Upper lobe of right lung (tissue), 1 donor: ENCODE measurements at places on chromosomes 7 and 10. TPM values are rescaled to one million over a fixed set of nuclear protein-coding genes. Genes with fewer than 3 reads are reported as not detected.

- DNase-seq = no peak
Observed at GRCh38 chr10:71582506-71583475, 136.8 kb downstream of the C10orf105 start.

The AKR1B15 gene
- total RNA-seq = not detected

- peak; percentile 94 for DNase-seq
Observed at GRCh38 chr10:132448248-132448731, 51.3 kb downstream of the PWWP2B start.

DNA sequence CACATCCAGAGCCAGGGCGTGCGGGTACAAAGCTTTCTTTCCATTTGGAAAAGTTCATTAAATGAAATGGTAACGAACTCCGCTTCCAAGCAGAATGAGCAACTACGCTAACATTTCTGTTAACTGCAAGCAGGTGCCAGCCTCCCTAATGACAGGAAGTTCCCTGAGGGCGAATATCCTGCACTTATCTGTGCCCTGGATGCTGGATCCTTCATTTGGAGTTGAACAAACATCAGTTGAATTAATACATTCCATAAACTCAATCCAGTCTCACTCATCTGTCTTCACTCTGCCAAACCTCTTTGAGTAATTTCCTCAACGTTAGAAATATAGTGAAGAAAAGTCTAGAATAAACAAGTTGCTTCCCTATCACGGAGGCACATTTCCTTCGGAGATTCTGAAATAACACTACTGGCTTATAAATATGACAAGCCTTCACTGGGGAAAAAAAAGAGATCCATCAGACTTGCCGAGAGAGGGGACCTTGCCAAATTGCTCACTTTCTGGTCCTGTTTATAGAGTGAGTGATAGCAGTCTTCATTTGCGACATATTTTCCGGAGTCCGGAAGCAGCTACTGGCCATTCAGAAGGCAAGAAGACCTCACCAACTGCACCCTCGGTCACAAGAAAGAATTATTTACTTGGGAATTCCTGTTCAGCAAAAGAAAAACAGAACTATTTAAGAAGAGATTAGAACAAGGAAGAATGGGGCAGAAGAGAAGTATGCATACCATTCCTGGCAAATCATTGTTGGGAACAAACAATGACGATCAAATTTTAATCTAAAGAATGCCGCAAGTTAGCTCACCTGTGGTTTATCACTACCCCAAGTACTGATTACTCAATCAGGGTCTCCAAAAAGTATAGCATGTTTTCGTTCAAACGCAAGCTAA lies 196.4 kb downstream of the FAM107B start:
- no peak for DNase-seq

GRCh38 chr10:99316374-99316773 lies 12.8 kb upstream of the CNNM1 start:
- no peak for DNase-seq

GRCh38 chr7:155285833-155286232 lies 11.8 kb upstream of the INSIG1 start:
- no peak for DNase-seq

GRCh38 chr10:128929131-128929530 lies 537.9 kb upstream of the MGMT start:
- no peak for DNase-seq

GRCh38 chr10:90437452-90437851 lies 420.4 kb downstream of the HTR7 start:
- DNase-seq = no peak

DNA sequence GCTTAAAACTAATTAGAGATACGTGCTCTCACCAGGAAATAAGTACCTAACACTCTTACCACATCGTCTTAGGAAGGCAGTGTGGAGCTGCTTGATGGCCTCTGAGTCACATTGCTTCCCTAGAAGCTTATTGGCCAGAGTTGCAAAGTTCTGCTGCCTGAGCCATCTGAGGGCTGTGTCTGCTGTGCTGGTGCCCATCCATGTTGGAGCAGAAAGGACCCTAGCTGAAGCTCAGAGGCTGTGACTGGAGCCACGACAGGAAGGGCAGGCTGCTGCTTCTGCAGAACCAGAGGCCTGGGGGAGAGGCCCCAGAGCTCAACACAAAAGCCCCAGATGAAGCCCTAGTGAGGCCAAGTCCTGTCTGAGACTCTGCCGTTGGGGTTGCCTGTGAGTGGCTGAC lies 64.8 kb upstream of the IGFBP3 start:
- DNase-seq = no peak

DNA sequence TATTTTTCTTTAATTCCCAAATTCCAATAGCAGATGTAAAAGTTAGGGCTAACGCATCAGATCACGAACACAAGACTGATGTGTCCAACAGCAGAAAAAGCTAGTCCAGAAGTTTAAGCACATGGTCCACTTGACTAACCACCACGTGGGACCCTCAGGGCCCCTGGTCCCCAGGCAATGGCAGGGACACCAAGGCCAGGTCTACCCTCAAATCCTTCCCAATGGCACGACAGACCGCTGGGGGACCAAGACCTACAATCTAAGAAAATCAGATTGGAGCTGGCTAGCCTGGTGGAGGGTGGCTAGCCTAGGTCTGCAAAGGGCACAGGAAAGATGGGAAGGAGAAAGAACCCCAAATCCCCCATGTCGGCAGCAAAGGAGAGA lies 1.5 kb downstream of the GIGYF1 start:
- no peak for DNase-seq

DNA sequence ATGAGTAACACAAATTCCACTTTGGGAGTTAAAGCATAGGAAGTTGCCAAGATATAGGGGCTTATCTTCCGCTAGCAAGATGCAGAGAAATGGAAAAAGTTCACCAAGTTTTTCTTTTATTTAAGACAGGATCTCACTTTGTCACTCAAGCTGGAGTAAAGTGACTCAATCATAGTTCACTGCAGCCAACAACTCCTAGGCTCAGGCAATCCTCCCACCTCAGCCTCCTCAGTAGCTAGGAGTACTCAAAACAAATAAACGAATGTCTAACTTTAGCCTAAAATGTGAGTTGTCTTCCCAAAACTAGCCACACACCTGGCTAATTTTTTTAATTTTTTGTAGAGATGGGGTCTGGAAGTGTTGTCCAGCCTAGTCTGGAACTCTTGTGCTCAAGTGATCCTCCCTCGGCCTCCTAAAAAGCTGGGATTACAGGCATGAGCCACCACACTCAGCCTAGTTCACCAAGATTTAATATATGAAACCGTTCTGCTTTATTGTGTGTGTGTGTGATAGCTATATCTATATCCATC lies 9.9 kb downstream of the VIM start:
- no peak for DNase-seq

- no peak for DNase-seq
Observed at GRCh38 chr7:138948403-138948802, 32.8 kb downstream of the KIAA1549 start.

The HOXA6 gene
- total RNA-seq = 6.5 TPM

DNA sequence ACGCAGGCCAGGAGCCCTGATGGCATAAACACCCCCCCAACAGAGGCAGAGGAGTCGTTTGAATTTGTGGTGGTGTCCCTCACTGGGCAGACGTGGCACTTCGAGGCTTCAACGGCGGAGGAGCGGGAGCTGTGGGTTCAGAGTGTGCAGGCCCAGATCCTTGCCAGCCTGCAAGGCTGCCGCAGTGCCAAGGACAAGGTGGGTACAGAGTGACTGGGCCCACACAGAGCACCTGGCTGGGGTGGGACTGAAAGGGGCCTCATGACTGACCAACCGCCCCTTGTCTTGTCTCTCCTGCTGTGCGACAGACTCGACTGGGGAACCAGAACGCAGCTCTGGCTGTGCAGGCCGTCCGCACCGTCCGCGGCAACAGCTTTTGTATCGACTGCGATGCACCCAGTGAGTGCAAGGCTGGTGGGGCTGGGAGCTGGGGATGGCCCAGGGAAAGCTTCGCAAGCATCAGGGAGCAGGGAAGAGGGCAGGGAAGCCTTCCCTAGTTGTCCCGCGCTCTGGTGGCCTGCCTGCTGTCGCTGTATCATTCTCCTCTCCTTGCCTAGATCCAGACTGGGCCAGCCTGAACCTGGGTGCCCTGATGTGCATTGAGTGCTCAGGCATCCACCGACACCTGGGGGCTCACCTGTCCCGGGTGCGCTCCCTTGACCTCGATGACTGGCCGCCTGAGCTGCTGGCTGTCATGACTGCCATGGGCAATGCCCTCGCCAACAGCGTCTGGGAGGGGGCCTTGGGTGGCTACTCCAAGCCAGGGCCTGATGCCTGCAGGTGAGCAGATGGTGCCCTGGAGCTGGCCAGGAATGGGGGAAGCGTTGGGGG lies 25.4 kb downstream of the GBX1 start:
- no peak for DNase-seq

- no peak for DNase-seq
Observed at GRCh38 chr10:109933984-109934565, 10.8 kb upstream of the XPNPEP1 start.

The ADCYAP1R1 gene
- 1.8 TPM for total RNA-seq

DNA sequence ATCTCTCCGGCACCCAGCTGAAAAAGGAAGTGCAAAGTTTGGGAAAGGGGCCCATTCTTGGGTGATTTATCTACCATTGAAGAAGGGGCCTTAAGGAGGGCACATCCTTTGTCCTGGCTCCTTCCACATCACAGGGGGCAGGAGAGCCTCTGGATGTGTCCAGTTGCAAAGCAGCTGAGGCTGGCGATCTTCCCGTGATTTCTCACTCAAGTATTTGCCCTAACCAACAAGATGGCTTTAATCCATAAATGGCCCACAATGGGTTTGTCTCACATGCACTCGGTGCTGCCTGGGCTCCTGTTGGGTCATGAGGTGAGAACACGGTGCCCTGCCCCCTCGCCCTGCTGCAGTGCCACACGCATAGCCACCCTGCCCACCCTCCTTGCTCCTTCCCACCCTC lies 14.2 kb upstream of the FRMPD2 start:
- no peak for DNase-seq

DNA sequence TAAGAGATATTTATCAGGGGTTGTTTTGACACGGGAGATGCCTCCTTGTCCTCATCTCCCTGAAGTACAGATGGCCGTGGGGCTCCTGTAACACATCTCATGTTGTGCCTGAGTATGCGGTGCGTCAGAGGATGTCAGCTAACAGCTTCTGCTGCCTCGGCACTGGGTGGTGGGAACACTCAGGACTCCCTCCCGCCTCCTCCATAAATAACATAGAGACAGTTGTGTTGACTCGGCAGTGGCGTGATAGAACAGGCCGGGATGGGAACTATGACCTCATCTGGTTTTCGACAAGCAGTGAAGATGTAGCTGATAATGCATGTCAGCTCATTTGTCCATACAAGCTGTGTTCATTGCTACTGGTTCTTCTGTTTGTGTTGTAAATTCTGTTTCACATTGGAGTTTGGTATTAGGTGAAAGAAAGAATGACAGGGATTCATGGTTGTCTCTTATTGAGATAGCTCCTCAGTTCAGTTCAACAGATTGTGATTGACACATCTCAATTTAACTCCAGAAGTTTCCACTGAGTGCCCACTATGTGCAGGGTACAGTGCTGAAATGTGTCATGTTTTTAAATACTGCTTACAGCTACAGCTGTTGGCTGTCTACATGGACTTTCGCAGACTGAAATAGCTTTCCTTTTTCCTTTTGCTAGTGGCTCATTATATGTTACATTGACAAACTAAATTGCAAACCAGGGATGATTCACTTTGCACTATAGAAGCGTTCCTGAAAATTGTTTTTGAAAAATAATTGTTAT lies 87.4 kb downstream of the CHN2 start:
- DNase-seq = no peak

DNA sequence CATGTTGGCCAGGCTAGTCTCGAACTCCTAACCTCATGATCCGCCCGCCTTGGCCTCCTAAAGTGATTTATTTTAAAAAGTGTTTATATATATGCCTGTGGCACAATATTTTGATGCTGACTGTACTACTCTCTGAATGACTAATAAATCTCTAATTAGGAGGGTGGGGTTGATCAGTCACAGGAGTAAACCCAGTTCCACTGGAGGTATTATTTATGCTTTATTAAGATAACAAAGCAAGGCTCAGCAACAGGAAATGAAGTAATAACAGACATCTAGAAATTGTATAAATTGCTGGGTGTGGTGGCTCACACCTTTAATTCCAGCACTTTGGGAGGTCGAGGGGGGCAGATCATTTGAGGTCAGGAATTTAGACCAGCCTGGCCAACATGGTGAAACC lies 26.0 kb upstream of the MCU start:
- no peak for DNase-seq

DNA sequence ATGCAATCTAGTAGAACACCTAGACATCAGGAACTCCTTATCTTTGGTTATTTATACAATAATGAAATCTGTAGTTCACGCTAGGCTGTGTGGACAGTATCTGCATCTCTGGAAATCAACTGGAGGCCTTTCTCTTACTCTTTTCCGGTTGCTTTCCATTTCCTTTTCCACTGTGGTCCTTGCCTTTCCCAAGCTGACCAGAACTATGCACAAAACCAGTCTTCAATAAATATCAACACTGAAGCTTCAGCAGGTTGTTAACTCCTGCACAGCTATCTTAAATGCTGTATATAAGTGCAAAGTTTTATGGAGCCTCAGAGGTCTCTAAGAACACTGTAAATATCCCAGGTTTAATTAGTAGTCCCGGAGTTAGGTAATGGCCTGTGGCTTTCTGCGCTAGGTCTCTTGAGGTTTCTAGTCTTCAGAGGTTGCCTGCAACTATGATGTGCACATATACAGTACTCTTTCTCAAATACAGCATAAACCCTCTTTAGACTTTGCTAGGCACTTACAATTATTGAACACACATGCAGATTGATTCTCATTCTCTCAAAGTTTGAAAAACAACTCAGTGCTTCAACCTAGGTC lies 2.4 kb downstream of the KLLN start:
- DNase-seq = no peak

DNA sequence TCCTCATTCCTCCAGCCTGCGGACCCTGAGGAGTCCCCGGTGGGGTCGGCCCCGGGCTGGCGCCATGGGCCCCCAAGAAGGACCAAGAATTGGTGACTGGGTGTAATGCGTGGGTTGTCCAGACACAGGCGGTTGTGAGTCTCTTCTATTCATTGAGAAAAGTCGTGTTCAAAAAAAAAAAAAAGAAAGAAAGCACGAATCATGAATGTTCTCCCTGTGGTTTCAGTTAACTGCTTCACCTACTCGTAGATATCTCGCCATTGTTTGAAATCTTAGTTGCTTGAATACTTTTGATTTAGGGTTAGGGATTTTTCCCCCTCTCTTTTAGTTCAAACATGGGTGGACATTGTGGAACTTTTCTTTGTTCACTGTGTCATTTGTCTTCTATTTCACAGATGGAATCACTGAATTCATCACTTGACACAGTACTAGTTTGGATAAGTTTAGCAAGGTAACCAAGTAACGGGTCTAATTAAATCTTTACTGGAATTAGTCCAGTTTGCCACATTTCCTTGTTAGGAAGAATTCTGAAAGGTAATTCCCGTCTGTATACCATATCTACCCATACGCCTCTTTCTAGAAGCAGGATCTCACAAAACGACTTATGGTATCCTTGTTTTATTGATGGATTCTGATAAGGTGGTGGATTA lies 775 bp downstream of the STARD3NL start:
- no peak for DNase-seq

DNA sequence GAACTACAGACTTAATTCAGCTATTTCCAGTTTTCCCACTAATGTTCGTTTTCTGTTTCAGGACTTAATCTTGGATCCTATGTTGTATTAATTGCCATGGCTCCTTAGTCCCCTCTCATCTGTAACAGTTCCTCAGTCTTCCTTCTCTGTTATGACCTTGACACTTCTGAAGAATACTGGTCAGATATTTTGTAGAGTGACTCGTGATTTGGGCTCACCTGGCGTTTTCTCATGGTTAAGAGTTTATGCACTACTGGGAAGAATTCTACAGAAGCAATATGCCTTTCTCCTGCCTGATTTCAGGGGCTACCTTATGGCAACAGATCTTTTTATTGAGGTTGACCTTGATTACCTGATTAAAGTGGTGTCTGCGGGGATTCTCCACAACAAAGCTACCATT lies 239.4 kb downstream of the CHCHD3 start:
- no peak for DNase-seq

GRCh38 chr10:129972966-129973673 lies 9.0 kb upstream of the EBF3 start:
- DNase-seq = no peak
